Ascending aorta (tissue), 2 donors: ENCODE measurements at places on chromosomes 16 and 17. TPM values are rescaled to one million over a fixed set of nuclear protein-coding genes. Genes with fewer than 3 reads are reported as not detected.

DNA sequence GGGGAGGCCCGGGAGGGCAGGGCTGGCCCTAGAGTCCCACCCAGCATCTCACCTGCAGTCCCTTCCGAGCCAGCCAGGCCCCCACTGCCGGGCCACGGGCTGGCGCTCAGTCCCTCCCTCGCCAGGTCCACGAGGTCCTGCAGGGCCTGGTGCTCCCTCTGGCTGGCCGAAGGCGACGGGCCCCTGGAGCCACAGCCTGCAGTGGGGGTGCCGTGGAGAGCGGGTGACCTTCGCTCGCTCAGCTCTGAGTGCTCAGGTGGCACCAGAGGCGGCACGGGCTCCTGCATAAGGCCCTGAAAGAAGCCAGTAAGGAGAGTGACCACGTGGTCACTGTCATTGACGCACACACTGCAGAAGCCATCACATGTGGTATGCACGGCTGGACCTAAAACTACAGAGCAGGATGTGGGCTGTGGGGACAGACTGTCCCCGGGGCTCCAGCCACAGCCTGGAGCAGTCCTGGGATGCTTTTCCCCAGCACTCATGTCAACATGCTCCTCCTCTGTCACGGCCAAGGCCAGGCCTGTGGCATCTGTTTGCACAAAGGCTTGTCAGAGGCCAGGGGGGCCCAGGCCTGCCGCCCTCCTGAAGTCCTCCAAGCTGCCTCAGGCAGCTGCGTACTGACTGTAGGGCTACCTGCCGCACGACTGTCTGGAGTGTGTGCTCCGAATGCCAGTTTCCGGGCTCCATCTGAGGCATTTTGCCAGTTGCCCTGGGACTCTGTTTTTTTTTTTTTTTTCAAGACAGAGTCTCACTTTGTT lies 15.1 kb downstream of the SLX4 start:
- no peak for DNase-seq

GRCh38 chr17:75244133-75244866 lies 17.1 kb downstream of the GGA3 start:
- no peak for DNase-seq

DNA sequence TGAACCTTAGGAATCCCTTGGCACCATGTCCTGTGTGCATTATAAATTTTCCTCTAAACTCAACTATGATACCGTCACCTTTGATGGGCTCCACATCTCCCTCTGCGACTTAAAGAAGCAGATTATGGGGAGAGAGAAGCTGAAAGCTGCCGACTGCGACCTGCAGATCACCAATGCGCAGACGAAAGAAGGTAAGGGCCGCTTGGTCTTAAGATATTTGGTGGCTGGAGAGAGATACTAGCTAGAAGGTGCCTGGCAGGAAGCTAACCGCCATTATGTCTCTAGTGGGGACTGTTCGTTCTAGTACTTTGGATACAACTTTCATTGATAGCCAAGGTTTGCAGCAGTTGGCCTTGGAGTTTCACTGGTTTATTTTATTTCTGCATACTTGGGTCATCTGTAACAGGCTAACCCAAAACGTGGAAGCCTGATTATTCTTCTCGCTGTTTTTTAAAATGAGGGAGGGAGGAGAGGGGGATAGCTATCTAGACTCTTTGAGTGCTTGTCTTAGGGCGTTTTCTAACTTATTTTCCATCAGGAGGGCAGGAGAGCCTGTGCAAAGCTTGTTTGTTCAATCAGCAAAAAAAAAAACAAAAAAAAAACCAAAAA lies 1.3 kb downstream of the RBBP6 start:
- DNase-seq, result no peak

DNA sequence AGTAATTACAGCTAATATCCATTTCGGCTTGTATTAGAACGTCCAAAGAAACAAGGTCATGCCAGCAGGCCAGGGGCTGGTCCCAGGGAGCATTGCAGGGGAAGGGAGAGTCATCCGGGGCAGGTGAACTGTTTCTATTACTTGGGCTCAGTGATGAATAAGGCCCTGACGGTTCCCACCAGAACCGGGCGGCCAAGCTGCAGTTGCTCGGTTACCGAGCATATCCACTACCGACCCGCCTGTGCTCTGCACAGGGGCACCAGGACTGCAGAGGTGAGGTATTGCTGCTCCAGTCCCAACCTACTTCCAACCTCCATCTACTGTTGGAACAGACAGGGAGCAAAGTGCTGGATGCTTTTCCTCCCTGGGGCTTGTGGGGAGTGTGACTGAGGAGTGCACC lies 295.5 kb downstream of the MAF start:
- no peak for DNase-seq

DNA sequence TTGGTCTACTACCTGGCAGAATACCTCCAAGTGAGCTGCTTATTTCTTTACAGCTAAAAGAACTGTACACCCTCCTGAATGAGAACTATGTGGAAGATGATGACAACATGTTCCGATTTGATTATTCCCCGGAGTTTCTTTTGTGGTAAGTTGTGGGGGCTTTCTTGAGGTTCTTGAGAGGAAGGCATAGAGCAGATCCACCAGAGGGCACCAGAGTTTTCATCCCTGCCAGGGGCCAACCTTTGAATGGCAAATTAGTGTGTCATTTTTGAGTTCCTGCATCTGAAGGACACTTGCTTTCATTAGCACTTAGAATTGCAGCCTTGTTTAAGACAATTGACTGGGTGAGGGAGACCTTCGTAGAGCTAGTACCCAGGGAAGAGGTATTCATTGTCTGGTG lies 35.0 kb downstream of the NMT1 start:
- no peak for DNase-seq

Gene ABCC6
- 0.53 TPM for total RNA-seq

GRCh38 chr17:43905400-43905984 lies 1.8 kb downstream of the MPP2 start:
- no peak for DNase-seq

GRCh38 chr16:89601906-89602272 lies 11.6 kb upstream of the DPEP1 start:
- no peak for DNase-seq

Gene PHKB
- total RNA-seq, result 14.6 TPM

Gene CD300H
- total RNA-seq, result not detected

- no peak for DNase-seq
Measured at GRCh38 chr16:76729525-76729924, 452.3 kb downstream of the CNTNAP4 start.

GRCh38 chr16:51392521-51393187 lies 241.6 kb upstream of the SALL1 start:
- no peak for DNase-seq

Gene HOXB1
- not detected for total RNA-seq

GRCh38 chr17:601926-602303 lies 112.7 kb downstream of the VPS53 start:
- no peak for DNase-seq

- DNase-seq, result peak; percentile 79
Measured at GRCh38 chr16:87384162-87384874, 742 bp upstream of the FBXO31 start.

- DNase-seq, result no peak
Measured at GRCh38 chr16:89828199-89828869, at the start of gene SPIRE2. Gene SPIRE2, plus strand, starts transcription at chr16:89828475. Its CDS starts 76 bp downstream, at chr16:89828551.

GRCh38 chr16:48533931-48534330 lies 76.0 kb downstream of the N4BP1 start:
- no peak for DNase-seq

Gene SEPTIN1
- not detected for total RNA-seq

DNA sequence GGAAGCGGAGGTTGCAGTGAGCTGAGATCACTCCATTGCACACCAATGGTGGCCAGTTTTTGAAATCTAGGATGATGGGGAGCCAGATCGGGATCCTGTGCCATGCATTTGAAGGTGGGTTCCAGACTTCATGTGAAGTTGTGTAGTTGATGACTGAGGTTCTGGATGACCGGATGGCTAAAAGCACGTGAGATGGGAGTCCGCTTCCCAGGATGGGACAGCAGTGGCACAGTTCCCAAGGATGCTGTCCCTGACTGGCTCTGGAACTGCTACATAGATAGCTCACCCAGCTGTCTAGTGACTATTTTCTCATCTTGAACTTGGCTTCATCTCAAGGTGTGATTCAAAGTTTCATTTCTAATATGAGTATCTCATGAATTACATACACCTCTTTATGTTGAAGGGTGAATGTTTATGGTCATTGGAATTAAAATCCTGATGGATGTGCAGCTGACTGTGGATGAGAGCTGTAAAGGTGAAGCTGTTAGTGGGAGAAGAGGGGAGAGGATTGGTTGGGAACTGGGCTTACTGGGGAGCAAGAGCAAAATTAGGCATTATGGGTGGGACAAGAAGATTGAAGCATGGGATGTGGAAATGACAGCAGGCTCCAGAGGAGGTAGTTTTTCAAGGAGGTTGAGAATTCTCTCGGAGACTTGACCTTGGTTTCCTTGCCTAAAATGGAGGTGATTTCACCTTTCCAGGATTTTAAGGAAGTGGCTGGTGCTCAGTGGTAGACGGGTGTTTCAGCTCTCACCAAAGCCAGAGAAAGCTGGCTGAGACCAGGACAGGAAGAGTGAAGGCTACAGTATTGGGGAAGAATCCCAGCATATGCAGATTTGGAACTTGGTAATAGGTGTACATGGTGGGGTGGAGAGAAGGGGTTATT lies 8.2 kb downstream of the TUFM start:
- DNase-seq, result no peak

GRCh38 chr16:48335961-48336360 lies 49.3 kb downstream of the SIAH1 start:
- DNase-seq, result no peak

GRCh38 chr17:67514998-67515397 lies 137.9 kb downstream of the PITPNC1 start:
- no peak for DNase-seq

DNA sequence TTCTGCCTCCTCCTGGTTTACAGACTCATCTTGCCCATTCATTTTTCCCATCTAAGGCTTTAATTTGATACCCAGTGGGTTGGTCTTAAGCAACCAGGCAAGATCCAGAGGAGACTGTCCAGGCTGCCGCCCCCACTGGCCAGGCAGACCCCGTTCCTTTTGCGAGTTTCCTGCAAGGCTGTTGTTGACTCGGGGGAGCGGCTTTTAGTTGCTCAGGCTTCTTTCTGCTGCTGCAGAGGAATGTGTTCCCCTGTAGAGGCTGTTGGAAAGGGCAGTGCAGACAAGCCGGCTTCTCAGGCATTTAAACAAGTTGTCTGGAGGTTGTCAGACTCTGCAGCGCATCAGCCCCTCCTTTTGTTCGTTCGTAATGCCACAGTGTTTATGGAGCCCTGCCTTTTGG lies 231.2 kb downstream of the PRKCA start:
- no peak for DNase-seq

Gene GP1BA
- not detected for total RNA-seq

Gene GRB7
- 1.6 TPM for total RNA-seq
